ENCODE measurements at places on chromosomes 7 and 10. TPM values are rescaled to one million over a fixed set of nuclear protein-coding genes. Genes with fewer than 3 reads are reported as not detected.

- ATAC-seq: no peak
Observed at GRCh38 chr10:6794441-6794840, 214.4 kb upstream of the PRKCQ start.

DNA sequence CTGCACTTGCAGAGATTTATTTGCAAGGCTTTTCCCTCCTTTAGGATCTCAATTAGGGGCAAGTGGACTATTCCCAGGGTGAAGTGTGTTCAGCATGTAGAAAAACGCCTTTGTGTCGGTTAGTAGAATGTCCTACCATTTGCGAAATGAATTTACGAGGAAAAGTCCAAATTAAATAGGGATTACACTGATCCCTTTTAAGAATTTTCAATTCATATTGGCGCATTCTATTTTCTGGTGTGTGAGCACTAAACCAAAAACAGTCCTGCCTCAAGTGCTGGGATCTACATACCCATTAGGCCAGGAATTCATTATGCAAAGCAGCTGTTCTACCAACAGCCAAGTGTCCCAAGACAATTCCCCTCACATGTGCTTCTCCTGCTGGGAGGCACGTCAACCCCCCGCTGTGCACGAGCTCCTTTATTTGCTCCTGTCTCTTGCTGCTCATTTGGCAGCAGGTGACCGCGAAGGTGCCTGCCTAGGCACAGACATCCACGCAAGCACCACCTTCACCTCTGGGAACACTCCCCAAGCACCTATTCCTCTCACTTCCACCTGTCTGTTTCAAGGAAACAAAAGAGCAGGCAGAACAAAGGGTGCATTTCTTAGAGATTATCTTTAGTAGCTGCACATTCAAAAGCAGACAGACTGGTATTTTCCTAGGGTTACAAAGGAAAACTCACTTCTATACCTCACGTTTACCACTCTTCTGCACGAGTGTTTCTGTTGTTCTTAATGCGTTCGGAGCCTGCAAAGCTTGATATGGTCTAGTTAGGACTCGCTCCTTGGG lies 134.6 kb upstream of the FGFR2 start:
- no peak for ATAC-seq

DNA sequence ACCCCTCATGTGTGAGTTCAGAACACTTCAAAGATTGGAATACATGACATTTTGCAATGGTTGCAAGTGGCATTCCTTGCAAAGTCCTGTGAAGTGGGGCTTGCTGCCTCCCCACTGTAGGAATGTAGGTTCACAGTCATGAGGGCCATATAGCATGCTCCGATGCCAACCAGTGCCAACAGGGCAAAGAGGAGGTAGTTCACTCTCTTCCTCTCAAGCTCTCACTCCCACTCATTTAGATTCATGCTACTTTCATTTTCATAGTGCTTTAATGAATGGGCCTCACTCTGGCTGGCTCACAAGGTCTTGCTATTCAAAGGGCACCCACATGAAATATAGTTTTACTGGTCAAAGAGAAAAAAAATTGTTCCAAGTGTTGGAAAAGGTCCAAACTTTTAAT lies 169.9 kb upstream of the AOAH start:
- no peak for ATAC-seq

GRCh38 chr7:149071182-149071635 lies 19.3 kb downstream of the ZNF786 start:
- ATAC-seq: no peak

The CCL26 gene
- not detected for total RNA-seq

DNA sequence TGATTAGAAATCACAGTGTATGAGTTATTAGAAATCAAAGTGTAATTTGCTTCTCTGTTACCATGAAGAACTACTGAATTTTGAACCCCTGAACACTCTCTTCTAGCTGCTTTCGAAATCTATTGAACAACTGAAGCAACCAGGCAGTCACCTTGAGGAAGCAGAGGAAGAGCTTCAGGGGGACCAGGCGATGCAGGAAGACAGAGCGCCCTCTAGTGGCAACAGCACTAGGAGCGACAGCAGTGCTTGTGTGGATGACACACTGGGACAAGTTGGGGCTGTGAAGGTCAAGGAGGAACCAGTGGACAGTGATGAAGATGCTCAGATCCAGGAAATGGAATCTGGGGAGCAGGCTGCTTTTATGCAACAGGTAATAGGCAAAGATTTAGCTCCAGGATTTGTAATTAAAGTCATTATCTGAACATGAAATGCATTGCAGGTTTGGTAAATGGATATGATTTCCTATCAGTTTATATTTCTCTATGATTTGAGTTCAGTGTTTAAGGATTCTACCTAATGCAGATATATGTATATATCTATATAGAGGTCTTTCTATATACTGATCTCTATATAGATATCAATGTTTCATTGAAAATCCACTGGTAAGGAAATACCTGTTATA lies 170.7 kb downstream of the HDAC9 start:
- ATAC-seq: peak; percentile 80

GRCh38 chr10:91495402-91495801 lies 85.3 kb downstream of the HECTD2 start:
- no peak for ATAC-seq

The NUTM2E gene
- not detected for total RNA-seq

- no peak for ATAC-seq
Observed at GRCh38 chr10:95697429-95697828, 3.7 kb upstream of the TCTN3 start.

DNA sequence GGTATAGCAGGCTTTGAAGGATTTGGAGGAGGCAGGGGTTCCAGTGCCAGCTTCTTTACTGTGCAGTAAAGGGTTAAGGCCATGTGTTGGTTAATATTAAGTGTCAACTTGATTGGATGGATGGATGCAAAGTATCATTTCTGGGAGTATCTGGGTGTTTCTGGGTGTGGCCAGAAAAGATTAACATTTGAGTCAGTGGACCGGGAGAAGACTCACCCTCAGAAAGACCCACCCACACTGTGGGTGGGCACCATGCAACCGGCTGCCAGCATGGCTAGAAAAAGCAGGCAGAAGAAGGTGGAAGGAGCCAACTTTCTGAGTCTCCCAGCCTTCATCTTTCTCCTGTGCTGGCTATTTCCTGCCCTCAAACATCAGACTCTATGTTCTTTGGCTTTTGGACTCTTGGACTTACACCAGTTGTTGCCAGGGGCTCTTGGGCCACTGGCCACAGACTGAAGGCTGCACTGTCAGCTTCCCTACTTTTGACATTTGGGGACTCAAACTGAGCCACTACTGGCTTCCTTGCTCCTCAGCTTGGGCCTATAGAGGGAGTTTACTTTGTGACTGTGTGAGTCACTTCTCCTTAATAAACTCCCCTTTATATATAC lies 6.8 kb upstream of the TRUB1 start:
- ATAC-seq: no peak

The FRAT1 gene
- 8.0 TPM for total RNA-seq

DNA sequence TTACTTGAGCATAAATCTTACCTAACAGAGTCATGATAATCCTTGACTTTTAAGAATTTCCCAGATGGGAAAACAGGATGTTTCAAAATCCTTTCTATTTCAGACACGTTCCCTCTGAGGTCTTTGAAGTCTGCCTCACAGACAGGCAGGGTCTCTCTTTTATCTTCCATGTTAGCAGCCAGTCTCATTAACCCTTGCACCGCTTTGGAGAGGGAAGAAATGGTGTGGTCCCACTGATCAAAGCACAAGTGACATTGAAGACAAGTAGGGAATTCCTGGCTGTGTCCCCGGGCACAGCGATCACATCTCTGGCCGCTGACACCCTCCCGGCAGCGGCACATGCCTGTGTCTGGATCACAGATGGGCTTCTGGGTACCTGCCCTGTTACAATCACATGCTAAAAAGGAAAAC lies 52.7 kb upstream of the LAMB1 start:
- no peak for ATAC-seq

GRCh38 chr10:33524966-33525365 lies 190.5 kb upstream of the NRP1 start:
- no peak for ATAC-seq

- no peak for ATAC-seq
Observed at GRCh38 chr7:21526448-21526847, 16.4 kb upstream of the DNAH11 start.

- no peak for ATAC-seq
Observed at GRCh38 chr10:88037623-88038022, 174.2 kb downstream of the PTEN start.

DNA sequence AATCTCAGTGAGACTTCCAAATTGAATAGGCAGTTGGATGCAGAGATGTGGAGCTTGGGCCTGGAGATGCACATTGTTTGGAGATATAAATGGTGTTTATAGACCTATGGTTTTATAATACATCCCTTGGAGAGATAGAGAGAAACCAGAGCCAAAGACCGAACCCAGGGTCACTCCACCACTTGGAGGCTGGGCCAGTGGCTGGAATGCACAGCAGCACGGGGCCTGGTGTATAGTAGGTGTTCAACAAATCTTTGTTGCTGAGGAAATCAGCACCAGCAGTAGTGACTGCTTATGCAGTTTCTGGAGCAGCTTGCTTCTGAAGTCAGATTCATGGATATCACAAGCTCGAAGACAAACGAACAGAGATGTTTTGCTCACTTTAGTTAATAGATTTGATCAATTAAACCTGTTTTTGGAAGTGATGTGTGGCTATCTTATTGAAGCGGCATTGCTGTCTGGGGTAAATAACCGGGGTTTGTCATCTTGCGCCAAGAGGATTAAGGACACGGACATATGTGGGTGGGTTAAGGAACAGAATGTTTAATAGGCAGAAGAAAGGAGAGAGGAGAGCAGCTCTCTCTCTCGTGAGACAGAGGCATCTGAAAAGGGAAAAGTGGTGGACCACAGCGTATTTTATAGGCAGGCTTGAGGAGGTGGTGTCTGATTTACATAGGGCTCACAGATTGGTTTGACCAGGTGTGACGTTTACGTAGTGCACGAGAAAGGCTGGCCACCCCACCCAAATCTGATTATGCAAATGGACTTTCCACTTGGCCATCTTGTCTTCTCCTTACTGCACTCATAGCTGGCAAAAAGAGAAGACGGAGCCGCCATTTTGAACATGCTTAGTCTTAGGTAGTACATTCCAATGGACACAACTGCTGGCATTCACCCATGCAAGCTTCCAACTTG lies 11.1 kb downstream of the RBP4 start:
- no peak for ATAC-seq

- no peak for ATAC-seq
Observed at GRCh38 chr7:139396323-139396951, 36.7 kb downstream of the LUC7L2 start.

The GPR85 gene
- 0.22 TPM for total RNA-seq

- peak; percentile 10 for ATAC-seq
Observed at GRCh38 chr7:139725858-139726484, 51.8 kb downstream of the HIPK2 start.

DNA sequence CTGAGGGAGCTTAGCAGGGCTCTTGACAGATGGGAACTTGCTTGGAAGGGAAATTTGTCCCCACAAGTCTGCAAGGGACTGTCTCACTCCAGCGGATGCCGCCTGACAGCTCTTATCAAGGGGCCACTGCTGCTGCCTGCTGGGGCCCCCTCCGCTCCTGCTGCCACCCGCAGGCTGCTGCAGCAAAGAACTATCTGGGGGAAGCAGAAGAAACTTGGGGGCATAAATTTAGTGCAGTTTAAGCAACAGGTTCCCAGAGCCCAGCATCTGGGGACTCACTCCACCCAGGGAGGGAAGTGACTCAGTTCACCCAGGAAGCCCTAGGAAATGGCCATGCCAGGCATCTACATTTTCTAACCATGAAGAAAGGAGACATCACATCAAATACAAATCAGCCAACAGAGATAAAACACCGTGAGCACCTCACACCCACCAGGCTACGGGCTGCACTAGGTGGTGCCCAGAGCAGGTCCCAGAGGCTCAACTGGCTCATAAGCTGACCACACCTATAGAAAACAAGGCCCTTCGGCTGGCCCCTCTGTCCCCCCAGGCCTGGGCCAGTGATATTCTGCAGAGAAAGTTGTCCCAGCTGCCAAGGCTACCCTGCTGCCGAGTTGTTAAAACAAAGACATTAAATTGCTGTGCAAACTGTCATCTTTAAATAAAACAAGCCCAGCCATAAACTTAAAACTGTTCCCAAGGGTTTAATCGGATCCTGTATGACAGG lies 3.7 kb downstream of the RGS10 start:
- ATAC-seq: no peak

DNA sequence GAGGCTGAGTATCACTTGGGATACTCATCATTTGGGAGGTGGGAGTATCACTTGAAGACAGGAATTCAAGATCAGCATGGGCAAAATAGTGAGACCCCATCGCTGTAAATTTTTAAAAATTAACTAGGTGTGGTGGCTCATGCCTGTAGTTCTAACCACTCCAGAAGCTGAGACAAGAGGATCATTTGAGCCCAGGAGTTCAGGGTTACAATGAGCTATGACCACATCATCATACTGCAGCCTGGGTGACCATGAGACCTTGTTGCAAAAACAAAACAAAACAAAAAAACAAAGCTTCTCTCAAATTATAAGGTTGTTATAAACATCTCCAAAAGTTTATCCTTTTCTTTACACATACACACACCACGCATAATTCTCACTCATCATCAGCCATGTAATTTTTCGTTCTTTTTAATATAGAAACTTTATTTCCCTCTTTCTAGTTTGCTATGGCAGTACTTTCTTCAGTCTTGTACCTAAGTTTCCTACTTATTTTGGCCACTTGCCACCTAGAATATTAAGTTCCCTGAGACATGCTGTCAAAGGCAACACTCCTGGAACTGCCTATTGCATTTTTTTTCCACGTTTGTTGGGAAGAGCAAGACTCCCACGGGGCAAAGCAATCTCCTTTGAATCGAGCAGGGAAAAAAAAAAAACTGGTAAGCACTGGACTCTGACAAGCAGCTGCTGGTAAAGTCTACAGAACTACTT lies 37.1 kb downstream of the SKIDA1 start:
- no peak for ATAC-seq

DNA sequence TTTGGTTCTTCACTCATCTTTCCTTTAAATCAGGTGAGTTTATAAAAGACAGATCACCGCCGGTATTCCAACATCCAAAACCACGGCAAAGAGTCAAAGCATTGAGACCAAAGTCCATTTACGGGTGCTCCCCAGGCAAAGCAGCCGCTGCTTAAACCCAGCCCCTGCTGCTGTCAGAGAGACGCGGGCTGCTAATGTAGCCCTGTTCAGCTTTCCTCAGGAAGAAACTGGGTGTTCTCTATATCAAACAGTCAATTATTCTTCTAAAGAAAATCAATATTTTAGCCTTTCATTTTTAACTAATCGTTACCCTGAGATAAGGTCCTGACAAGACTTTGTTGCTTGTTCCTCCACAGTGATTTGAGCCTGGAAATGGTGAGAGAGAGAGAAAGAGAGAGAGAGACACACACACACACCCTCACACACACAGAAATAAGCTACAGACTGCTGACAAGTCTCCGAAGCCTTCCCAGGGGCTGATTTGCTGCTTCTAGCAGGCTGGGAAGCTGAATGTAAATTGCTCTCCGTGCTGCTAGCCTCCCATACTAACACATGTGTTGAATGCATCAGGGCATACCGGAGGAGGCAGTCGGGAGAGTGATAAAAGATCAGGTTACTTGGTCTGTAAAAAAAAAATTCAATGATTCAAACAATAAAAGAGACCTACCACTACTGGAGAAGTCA lies 183.0 kb upstream of the ANK3 start:
- no peak for ATAC-seq

DNA sequence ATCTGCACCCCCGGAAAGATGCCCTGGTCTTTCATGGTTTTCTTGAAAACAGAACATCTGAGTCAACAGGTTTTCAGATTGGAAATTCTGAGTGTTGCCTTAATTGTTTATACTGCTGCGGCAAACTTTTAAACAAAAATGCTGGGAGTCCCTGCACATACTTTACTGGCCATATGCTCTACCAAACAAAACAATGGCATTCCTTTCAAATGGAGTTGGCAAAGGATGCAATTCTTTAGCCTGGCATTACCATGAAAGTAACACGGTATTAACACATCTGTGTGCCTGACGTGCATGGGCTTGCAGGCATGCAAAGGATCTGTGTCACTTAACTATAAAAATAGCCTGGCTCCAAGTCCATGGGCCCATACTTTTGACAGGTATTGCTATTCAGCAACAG lies 4.2 kb downstream of the INHBA start:
- no peak for ATAC-seq
